ENCODE measurements at places on chromosomes 11 and 22. TPM values are rescaled to one million over a fixed set of nuclear protein-coding genes. Genes with fewer than 3 reads are reported as not detected.

- no peaks in the 10 kb centered on the region for H3K4me1 ChIP-seq
- no peaks in the 10 kb centered on the region for H3K27me3 ChIP-seq
- DNase-seq: no peak
- H3K27ac ChIP-seq: no peak overlapping the region
- H3K4me3 ChIP-seq: no peak overlapping the region
Observed at GRCh38 chr11:93291898-93292297, 38.6 kb upstream of the DEUP1 start.

DNA sequence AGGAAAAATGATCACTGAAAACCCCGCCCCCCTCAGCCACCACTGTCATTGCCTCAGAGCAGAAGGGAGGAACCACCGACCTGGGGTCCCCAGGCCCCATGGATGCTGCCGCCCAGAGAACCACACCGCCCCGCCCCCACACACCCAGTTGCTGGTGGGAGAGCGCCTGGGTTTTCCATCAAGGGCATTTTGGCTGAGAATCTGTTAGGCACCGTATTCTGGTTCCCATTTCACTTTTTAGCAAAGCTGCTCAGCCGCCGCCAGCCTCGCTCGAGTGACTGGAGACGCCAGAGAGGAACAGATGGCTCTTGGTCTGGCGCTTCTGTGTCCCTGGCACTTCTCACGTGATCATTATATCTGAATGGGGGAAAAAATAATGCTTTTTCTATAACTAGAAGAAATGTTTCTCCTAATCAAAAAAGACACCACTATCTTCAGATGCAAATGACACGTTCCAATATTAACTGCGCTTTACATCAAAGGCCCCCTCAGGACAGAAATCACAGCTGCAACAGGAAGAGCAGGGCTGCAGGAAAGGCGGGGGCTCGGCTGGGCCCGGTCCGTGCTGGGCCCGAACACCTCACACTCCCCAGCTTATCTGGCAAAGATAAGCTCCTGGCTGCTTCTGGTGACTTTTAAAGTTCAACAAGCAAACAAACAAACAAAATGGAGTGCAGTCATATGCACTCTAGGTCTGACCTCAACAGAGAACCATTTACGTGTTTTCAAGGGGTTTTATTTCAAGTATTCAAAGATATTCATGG lies 149.8 kb downstream of the MPPED1 start:
- no peak overlapping the region for H3K27ac ChIP-seq
- no peak for DNase-seq
- peaks cover 7% of the 10 kb centered on the region for H3K27me3 ChIP-seq
- H3K36me3 ChIP-seq: no peaks in the 10 kb centered on the region
- no peaks in the 10 kb centered on the region for H3K4me1 ChIP-seq

Gene DERL3
- total RNA-seq: not detected

Gene GLYAT
- total RNA-seq: not detected
